ENCODE measurements at places on chromosomes 1 and 21.

- H3K36me3 ChIP-seq, result peaks cover 1% of the 10 kb centered on the region
- DNase-seq, result no peak
- no peak overlapping the region for H3K27ac ChIP-seq
- H3K4me3 ChIP-seq, result no peak overlapping the region
- peaks cover 20% of the 10 kb centered on the region for H3K4me1 ChIP-seq
- H3K27me3 ChIP-seq, result peaks cover 61% of the 10 kb centered on the region
Measured at GRCh38 chr1:31776032-31776431, 11.9 kb upstream of the ADGRB2 start.

GRCh38 chr1:53413175-53414001 lies 45.8 kb upstream of the DMRTB1 start:
- H3K27ac ChIP-seq, result peak overlapping the region; percentile 98
- H3K4me3 ChIP-seq, result peak overlapping the region; percentile 21
- H3K4me1 ChIP-seq, result peaks cover 61% of the 10 kb centered on the region
- no peaks in the 10 kb centered on the region for H3K36me3 ChIP-seq

DNA sequence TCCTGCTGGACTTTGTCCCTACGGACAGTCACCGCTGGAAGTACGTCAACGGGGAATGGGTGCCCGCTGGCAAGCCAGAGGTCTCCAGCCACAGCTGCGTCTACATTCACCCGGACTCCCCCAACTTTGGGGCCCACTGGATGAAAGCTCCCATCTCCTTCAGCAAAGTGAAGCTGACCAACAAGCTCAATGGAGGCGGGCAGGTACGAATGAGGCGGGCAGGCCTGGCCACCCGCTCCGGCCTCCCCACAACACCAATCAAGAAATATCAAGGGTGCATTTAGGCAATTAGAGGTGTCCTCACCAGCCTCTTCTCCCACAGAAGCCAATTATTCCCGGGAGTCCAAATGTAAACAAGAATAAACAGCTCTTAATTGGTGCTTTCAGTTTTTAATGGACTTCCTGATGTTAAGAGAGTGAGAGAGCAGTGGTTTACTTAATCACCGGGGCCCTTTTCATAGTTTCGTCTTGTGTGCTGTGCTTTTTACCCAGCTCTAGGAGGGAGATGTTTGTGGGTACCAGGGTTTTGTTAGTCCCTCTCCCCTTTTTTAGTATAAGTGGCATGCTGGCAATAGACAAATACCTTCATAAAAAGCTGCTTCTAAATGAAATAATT lies 10.7 kb downstream of the TBX19 start:
- H3K4me1 ChIP-seq, result peaks cover 15% of the 10 kb centered on the region
- no peak overlapping the region for H3K27ac ChIP-seq
- H3K27me3 ChIP-seq, result no peaks in the 10 kb centered on the region
- H3K36me3 ChIP-seq, result peaks cover 2% of the 10 kb centered on the region
- H3K4me3 ChIP-seq, result no peak overlapping the region

DNA sequence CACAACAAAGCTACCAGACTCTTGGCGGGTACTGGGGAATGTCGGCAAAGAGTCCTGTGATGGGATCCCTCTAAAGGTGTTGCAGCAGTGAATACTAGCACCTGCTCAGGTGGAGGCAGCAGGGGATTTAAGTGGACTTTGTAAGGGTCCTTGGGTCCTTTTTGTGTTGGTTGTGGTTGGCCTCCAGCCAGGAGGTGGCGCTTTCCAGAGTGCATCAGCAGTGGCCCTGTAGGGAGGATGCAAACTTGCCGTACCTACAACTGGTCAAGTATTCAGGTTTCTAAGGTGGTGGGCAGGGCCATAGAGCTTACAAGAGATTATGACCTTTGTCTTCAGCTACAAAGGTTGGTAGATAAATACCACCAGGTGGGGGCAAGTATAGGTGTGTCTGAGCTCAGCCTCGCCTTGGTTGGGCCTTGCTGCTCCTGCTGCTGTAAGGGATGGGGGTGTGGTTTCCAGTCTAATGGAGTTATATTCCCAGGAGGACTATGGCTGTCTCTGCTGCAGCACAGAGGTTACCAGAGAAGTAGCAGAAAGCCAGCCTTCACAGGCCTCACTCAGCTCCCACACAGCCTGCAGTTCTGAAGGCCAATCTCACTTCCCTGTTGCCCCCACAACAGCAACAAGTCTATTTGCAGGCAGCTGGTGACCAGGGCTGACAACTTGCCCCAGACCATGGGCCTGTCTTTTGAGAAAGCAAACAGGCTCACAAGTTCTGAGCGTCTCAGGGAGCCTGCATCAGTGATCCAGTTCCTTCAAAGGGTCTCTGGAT lies 7.3 kb downstream of the OR2M5 start:
- no peaks in the 10 kb centered on the region for H3K27me3 ChIP-seq
- no peak overlapping the region for H3K27ac ChIP-seq
- DNase-seq, result no peak
- no peaks in the 10 kb centered on the region for H3K4me1 ChIP-seq
- no peak overlapping the region for H3K4me3 ChIP-seq

DNA sequence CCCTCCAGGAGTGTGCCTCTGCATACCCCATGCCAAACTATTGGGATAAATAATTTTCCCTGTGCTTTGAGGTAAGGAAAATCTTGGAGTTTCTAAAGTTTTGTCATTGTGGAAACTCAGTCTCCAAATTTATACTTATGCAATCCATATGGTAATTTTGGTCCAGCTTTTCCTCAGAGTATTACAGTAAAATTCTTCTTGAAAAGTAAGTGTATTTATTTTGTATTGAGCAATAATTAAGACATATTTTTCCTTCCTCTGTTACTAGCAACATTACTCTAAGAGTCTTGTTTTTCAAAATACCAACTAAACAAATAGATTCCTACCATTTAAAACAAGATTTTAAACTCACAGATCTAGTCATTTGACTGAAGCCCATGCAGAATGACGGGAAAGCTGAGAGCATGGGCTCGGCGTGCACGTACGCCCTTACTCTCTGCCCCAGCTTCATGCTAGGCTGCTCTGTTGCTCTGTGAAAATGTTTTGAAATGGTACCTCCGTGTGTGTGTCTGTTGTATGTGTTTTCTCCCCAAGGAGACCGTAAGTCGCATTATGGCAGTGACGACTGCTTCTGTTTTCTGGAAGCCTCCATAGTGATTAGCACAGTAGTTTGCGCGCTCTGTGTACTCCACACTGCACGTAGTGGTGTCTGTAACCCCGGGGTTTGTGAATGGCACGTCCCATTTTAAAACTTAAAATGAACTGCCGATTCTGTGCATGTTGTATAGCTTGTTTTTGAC lies 165.3 kb downstream of the SDCCAG8 start:
- peak overlapping the region; percentile 58 for H3K4me3 ChIP-seq
- H3K4me1 ChIP-seq, result peaks cover 46% of the 10 kb centered on the region
- no peak for DNase-seq
- peak overlapping the region; percentile 81 for H3K27ac ChIP-seq
- peaks cover 20% of the 10 kb centered on the region for H3K36me3 ChIP-seq

DNA sequence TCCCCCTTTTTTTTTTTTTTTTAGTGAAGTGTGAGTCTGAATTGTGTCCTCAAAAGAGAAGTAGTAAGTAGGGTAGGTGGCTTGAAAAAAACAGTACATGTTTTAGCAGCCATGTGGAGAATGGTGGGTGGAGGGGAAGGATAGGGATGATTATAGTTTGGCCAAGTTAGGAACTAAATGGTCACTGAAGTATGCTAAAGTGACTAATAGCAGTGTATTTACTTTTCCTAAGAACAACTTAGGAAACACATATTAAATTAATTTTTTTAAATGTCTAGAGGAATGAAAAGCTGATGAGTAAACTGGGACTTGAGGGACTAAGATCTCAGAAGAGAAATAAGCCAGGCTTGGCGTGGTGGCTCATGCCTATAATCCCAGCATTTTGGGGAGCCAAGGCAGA lies 55.5 kb downstream of the PLA2G4A start:
- H3K27me3 ChIP-seq, result no peaks in the 10 kb centered on the region
- no peaks in the 10 kb centered on the region for H3K4me1 ChIP-seq
- H3K36me3 ChIP-seq, result no peaks in the 10 kb centered on the region
- DNase-seq, result no peak
- H3K27ac ChIP-seq, result no peak overlapping the region

GRCh38 chr1:18949686-18950400 lies 6.6 kb downstream of the IFFO2 start:
- H3K27me3 ChIP-seq, result peaks cover 17% of the 10 kb centered on the region
- H3K36me3 ChIP-seq, result peaks cover 5% of the 10 kb centered on the region
- DNase-seq, result no peak

GRCh38 chr1:208335371-208336136 lies 91.4 kb upstream of the PLXNA2 start:
- H3K27me3 ChIP-seq, result peaks cover 25% of the 10 kb centered on the region
- no peak overlapping the region for H3K4me3 ChIP-seq
- no peak for DNase-seq
- H3K27ac ChIP-seq, result no peak overlapping the region
- no peaks in the 10 kb centered on the region for H3K36me3 ChIP-seq
- no peaks in the 10 kb centered on the region for H3K4me1 ChIP-seq

DNA sequence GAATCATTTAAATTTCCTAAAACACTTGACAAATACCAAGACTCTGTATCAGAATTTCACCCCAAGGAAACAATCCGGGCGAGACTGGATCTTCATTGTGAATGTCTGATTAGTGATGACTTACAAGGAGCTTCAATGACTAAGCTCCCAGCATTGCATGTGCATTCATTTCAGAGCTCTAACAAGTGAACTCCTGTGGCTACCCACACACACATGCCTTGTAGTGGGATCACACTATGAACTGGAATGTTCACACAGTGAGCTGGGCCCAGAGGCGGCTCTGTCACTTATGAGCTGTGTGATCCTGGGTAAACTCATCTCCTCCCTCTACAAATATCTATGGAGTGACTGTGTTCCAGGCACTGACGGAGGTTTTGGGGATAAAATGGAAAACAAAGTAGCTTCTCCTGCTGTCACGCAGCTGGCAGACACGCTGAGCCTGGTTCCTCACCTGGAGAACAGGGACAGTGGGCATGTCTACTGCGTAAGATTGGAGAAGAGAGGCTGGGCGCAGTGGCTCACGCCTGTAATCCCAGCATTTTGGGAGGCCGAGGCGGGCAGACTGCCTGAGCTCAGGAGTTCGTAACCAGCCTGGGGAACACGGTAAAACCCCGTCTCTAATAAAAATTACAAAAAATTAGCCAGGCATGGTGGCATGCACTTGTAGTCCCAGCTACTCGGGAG lies 56.9 kb downstream of the CLSTN1 start:
- no peak for DNase-seq
- no peaks in the 10 kb centered on the region for H3K27me3 ChIP-seq
- no peak overlapping the region for H3K27ac ChIP-seq
- peaks cover 6% of the 10 kb centered on the region for H3K36me3 ChIP-seq

- peaks cover 60% of the 10 kb centered on the region for H3K36me3 ChIP-seq
- no peaks in the 10 kb centered on the region for H3K27me3 ChIP-seq
- DNase-seq, result no peak
- no peaks in the 10 kb centered on the region for H3K4me1 ChIP-seq
- H3K4me3 ChIP-seq, result no peak overlapping the region
Measured at GRCh38 chr1:113714606-113715269, 44.5 kb downstream of the PHTF1 start.

GRCh38 chr1:185695299-185695698 lies 38.9 kb upstream of the HMCN1 start:
- H3K27ac ChIP-seq, result no peak overlapping the region
- H3K4me3 ChIP-seq, result no peak overlapping the region
- peaks cover 9% of the 10 kb centered on the region for H3K27me3 ChIP-seq
- no peak for DNase-seq
- H3K4me1 ChIP-seq, result peaks cover 17% of the 10 kb centered on the region

GRCh38 chr21:44437696-44438431 lies 17.4 kb upstream of the LRRC3 start:
- DNase-seq, result no peak
- H3K27me3 ChIP-seq, result no peaks in the 10 kb centered on the region
- no peaks in the 10 kb centered on the region for H3K4me1 ChIP-seq
- no peak overlapping the region for H3K27ac ChIP-seq
- H3K4me3 ChIP-seq, result no peak overlapping the region

DNA sequence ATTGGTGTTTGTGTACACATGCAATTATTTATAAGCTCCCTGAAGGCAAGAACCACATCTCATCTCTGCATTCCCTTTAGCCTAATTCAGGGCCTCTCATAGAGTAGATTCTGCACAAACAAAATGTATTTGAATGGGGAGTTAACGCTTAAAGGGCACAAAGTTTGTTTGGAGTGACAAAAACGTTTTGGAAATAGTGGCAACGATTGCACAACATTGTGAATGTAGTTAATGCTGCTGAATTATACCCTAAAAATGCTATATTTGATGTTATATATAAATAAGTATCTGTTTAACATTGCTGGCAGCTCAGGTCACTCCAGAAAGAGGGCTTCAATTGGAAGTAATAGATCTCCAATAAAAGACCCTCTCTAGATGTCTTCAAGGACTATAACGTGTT lies 42.8 kb downstream of the TRIT1 start:
- no peak for DNase-seq
- H3K4me1 ChIP-seq, result peaks cover 22% of the 10 kb centered on the region
- no peak overlapping the region for H3K4me3 ChIP-seq

GRCh38 chr1:232589111-232589811 lies 40.7 kb downstream of the SIPA1L2 start:
- H3K4me1 ChIP-seq, result peaks cover 16% of the 10 kb centered on the region
- H3K36me3 ChIP-seq, result peaks cover 2% of the 10 kb centered on the region
- H3K27me3 ChIP-seq, result no peaks in the 10 kb centered on the region
- H3K27ac ChIP-seq, result no peak overlapping the region
- H3K4me3 ChIP-seq, result no peak overlapping the region

DNA sequence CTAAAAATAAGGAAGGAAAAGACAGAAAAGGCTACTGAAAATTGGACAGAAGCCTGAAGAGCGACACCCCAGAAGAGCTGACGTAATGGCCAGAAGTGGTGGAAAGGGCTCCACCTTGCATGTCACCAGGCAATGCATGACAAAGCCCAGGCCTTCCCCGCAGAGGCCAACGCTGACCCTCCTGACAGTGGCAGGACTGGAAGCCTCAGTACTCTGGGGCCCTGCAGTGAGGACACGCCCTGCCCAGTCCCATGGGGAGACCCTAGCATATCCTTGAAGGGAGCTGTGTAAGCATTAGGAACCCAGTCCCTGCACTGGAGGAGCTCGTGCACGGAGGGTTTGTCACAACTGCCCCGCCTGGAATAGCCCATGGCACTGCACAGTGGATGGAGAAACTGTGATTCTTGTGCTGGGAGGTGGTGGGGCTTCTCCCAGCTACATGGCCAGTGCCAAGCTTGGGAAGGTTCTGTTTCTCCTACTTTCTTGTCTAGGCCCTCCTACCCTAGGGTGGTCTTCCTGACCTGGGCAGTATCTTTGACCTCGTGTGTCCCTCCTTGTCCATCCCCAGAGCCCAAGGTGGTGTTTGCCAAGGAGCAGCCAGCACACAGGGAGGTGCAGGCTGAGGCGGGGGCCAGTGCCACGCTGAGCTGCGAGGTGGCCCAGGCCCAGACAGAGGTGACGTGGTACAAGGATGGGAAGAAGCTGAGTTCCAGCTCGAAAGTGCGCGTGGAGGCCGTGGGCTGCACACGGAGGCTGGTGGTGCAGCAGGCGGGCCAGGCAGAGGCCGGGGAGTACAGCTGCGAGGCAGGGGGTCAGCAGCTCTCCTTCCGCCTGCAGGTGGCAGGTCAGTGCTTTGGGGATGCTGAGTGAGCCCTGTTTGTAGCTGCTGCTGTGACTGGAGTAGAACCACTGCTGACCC lies 60.4 kb downstream of the OBSCN start:
- no peak for DNase-seq
- H3K27ac ChIP-seq, result no peak overlapping the region
- no peak overlapping the region for H3K4me3 ChIP-seq
- H3K36me3 ChIP-seq, result no peaks in the 10 kb centered on the region
- H3K27me3 ChIP-seq, result no peaks in the 10 kb centered on the region
- H3K4me1 ChIP-seq, result peaks cover 3% of the 10 kb centered on the region

GRCh38 chr21:36436829-36437744 lies 42.8 kb downstream of the CLDN14 start:
- DNase-seq, result no peak
- H3K27ac ChIP-seq, result no peak overlapping the region
- H3K27me3 ChIP-seq, result peaks cover 7% of the 10 kb centered on the region
- H3K36me3 ChIP-seq, result no peaks in the 10 kb centered on the region

GRCh38 chr1:178543290-178543607 lies 30.3 kb downstream of the TEX35 start:
- H3K4me3 ChIP-seq, result peak overlapping the region; percentile 88
- no peak for DNase-seq

All from activated CD8-positive, alpha-beta memory T cell treated with anti-CD3 and anti-CD28 coated beads, Interleukin-2, amount 10 ng/mL, durations not matched to agents 7 days and 5 days (primary cell).